DMS153 (cell line): ENCODE measurements at places on chromosomes 4 and X.

DNA sequence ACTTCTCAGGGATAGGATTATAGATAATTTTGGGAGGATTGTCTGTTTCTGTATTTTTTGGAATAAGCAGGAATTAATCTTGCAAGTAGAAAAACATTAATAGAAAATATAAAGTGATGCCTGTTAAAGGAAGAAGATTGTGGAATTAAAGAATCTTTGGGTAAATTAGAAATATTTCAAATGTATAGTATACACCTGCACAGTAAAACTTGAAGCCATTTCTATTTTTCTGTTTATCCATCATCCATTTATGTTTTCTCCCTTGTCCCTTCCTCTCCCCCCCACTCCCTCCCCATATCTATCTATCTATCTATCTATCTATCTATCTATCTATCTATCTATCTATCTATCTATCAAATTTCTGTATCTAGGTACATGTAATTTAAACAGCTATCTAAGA, 46.9 kb upstream of the GEMIN8 start:
- DNase-seq, result no peak

DNA sequence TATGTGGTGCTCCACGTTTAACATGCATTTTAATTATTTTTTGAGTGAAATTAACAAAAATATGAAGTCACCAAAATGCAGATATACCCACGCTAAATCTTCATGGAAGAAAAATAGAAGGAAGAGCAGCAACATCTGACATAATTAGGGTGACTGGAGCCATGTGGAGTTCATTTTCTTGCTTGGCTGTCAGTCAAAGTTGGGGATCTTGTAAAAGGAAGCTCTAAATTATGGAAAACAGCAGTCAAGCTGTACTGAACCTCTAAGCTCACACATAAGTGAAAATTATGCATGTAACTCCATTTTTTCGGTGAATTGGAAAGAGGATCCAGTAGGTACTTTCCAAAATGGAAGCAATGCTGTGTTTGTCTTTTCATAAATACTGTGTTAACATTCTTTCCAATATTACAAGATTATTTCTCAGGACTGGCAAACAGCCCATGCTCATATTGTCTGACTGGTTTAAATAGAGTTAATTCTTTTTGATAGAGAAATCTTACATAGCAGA, 9.7 kb upstream of the PDGFC start:
- no peak for DNase-seq

- no peak for DNase-seq
These were observed 8.4 kb upstream of the LAMP2 start for GRCh38 chrX:120477453-120477852.

- no peak for DNase-seq
These were observed 21.5 kb upstream of the LRAT start for GRCh38 chr4:154722262-154722661.

DNA sequence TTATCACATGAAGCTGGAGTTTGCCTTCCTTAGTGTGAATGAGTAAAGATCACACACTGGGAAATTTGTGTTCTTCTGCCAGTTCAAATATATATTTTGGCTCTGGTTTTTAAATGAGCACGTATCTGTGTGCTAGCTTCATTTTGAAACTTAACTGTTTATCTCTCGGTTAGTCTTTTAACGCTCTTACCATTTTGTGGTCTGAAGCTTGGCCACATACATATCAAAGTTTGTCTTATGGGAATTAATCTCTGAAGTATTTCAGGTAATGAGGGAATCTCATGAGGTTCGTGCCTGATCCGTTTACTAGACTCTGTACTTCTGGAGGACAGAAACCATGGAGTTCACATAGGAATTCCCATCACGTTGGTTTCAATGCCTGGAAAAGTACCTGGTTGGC, 13.8 kb downstream of the ATP10D start:
- DNase-seq, result no peak

GRCh38 chr4:76381986-76382385, 39.0 kb downstream of the CCDC158 start:
- no peak for DNase-seq

DNA sequence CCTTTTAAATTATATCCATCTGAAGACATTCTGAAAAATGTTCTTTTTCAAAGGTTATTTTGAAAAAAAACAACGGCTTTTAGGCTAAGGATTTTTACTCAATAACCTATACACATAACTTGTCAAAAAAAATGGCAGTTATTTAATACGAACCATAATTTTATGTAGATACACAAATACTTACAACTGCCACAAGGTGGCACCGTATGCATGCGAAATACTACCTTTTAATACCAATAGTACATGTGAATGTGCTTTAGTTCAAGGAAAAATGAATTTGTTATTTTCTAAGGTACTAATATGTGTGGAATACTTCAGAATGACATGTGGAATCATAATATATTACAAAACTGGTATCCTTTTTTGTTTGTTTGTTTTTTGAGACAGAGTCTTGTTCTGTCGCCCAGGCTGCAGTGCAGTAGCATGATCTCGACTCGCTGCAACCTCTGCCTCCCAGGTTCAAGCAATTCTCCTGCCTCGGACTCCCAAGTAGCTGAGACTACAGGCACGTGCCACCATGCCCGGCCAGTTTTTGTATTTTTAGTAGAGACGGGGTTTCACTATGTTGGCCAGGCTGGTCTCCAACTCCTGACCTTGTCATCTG, 4.6 kb upstream of the MAD2L1 start:
- DNase-seq, result no peak
